ENCODE measurements at places on chromosomes 12 and 14.

DNA sequence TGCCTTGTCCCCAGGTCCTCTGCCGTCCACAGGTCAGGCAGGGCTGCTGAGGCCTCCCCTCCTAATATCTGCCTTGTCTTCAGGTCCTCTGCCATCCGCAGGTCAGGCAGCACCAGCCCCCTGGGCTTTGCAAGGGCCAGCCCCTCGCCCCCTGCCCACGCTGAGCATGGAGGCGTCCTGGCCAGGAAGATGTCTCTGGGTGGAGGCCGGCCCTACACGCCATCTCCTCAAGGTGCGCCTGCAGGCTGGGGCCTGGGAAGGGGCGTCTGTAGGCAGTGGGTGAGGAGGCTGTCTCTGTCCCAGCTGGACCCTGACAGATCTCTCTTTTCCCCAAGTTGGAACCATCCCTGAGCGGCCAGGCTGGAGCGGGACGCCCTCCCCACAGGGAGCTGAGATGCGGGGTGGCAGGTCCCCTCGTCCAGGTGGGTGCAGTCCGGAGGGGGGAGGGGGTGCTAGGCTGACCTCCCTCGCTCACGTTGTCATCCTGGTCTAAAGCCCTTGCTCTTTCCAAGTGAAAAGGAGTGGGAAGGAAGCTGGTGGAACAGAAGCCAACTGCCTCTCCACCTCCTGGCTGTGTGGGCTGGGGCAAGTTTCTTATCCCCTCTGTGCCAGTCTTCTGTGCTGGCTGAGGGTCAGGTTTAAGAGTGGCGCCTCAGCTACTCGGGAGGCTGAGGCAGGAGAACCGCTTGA, 13.9 kb upstream of the PUS1 start:
- DNase-seq, result no peak

- no peak for DNase-seq
These were observed 100.6 kb upstream of the BCL2L14 start for GRCh38 chr12:11970155-11970520.

- DNase-seq, result no peak
These were observed 56.4 kb downstream of the PPP2R5E start for GRCh38 chr14:63486738-63487137.

GRCh38 chr14:96986256-96987085, 189.3 kb downstream of the VRK1 start:
- no peak for DNase-seq

DNA sequence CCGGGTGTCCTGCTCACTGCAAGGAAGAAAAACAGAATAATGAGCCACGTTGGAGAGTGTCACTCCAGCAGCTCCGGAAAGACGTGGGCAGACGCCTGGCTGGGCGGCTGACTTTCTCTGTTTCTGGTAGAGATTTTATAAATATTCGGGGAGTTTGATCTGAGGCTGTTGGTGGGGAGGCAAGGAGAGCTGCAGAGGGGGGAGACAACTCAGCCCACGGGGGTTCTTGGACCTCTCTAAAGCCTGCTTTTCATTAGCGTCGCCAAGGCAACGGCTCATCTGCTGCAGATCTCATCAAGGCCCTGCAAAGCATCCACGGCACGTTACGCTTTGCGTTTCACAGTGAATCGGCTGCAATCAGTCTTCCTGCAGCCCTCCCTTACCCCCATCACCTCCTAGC, 207.2 kb downstream of the ZFP36L1 start:
- no peak for DNase-seq

Data from stimulated activated CD4-positive, alpha-beta T cell treated with anti-CD3 and anti-CD28 coated beads, Interleukin-4, amount 100 ng/mL, for 4 hours (primary cell).